ENCODE measurements at places on chromosomes 6 and 20. TPM values are rescaled to one million over a fixed set of nuclear protein-coding genes. Genes with fewer than 3 reads are reported as not detected.
A peak's percentile ranks its signal among the peaks of the same experiment; 100 is the strongest.

DNA sequence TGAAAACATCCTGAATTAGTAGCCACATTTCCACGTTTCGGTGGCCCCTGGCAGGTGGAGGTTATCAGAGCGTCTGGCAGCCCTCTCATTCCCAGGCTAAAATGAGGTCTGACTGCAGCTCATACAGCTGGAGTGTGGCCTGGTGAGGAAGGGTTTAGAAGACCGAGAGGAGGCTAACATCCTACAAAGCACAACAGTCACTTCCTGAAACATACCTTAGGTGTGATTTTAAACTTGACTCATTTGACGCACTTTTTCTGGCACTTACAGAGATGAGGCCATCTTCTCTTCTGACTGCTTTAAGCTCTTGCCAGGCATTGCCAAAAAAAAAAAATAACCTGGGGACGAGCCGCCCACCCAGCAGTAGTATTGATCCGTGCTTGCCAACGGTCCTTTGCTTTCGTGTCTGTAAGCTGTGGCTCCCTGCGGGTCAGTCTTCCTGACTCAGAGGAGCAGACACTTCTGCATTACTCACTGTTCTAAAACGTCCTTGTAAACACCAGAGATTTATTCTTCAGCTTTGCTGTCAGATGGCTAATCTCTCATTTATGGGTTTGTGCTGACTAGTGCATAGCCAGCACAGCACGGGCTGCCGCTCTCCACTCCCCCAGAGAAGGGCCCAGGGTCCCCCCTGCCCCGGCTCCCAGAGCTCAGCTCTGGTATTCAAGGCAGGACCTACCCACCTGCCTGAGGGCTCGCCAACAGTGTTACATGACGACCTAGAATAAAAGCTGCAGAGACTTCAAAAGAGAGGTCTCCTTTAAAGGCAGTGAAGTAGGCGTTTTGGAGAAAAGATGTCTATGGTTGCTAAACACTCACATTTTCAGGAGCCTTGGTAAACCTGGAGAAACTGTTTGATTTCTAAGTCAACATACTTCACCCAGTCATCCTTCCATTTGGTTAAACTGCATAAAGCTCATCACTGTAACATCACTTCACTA lies 78.5 kb upstream of the FRMD1 start:
- peak overlapping the region; percentile 71 for H3K27ac ChIP-seq
- no peaks in the 10 kb centered on the region for H3K27me3 ChIP-seq
- no peak overlapping the region for H3K4me3 ChIP-seq
- DNase-seq, result no peak
- H3K4me1 ChIP-seq, result peaks cover 34% of the 10 kb centered on the region
- no peaks in the 10 kb centered on the region for H3K36me3 ChIP-seq

DNA sequence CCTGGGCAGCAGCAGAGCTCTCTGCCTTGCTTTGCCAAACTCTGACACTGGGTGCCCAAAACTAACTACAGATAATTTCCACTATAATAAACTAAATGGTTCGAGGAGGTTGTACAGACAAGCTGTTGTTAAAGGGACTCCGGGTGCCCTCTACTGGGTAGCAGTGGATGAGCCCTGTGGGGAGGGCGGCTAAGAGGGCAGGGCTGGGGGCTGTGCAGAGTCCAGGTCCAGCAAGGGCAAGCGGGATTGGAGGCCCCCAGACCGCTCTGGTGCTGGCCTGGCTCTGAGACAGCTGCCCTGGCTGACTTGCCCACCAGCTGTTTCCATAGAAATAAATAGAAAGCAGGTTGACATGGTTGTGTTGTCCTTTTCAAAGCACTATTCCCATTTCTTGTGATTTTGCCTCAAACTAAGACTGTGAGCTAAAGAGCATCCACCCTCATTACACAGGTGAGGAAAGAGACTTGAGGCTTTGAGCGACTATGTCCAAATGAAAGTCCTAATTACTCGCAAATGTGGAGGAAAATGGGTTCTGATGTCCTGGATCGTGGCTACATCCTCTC lies 167.6 kb upstream of the CST7 start:
- H3K4me3 ChIP-seq, result no peak overlapping the region
- H3K27ac ChIP-seq, result no peak overlapping the region
- peaks cover 2% of the 10 kb centered on the region for H3K27me3 ChIP-seq
- H3K36me3 ChIP-seq, result no peaks in the 10 kb centered on the region

- H3K4me3 ChIP-seq, result no peak overlapping the region
- no peaks in the 10 kb centered on the region for H3K4me1 ChIP-seq
- H3K27me3 ChIP-seq, result no peaks in the 10 kb centered on the region
- DNase-seq, result no peak
- H3K27ac ChIP-seq, result no peak overlapping the region
These were observed 87.1 kb upstream of the SCGN start for GRCh38 chr6:25564943-25565342.

GRCh38 chr6:165119231-165120020 lies 190.0 kb downstream of the C6orf118 start:
- H3K4me1 ChIP-seq, result no peaks in the 10 kb centered on the region
- H3K4me3 ChIP-seq, result no peak overlapping the region
- DNase-seq, result no peak

Gene DEFB132
- total RNA-seq, result not detected

DNA sequence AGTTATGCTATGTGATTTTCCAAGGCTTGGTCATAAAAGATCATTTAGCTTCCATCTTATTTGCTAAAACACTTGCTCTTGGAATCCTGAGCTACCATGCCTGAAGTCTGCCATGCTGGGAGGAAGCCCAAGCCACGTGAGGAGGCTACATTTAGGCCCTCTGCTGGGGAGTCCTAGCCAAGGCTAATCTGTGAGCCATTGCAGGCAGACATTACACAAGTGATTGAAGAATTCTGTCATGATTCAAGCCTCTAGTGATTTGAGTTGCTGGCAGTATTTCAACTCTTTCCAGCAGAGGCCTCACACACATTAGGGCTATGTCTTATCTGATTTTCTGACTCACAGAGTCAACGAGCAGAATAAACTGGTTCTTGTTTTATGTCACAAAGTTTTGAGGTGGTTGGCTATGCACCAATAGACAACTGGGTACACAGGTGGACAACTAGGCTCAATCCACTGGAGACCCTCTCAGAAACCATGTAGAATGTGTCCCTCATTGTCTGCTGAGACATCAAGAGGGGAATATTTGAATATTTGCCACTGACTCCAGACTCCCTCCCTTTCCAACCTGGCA lies 227.2 kb upstream of the SULF2 start:
- H3K4me3 ChIP-seq, result no peak overlapping the region
- no peaks in the 10 kb centered on the region for H3K27me3 ChIP-seq
- DNase-seq, result no peak
- H3K27ac ChIP-seq, result no peak overlapping the region

- no peaks in the 10 kb centered on the region for H3K27me3 ChIP-seq
- DNase-seq, result no peak
- no peaks in the 10 kb centered on the region for H3K36me3 ChIP-seq
These were observed 339.0 kb upstream of the SULF2 start for GRCh38 chr20:48124181-48124782.

Gene FAM8A1
- 46.7 TPM for total RNA-seq

DNA sequence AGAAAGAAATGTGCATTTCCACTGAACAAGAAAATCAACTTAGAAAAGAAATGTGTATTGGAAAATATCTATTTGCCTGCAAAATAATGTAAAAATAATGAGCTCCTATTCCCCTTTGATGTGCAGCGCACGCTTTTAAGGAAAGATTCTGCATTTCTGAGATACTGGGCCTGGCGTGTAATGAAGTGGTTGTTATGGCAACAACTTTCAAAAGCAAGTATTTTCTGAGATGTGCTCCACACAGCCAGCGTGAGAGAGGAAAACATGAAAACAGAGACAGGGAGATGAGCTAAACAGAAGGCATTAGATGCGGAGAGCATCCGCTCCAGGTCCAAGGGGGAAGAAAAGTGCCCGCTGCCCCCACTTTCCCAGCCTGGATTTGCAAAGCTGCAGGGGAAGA lies 39.1 kb upstream of the GTSF1L start:
- DNase-seq, result no peak
- no peaks in the 10 kb centered on the region for H3K4me1 ChIP-seq
- no peaks in the 10 kb centered on the region for H3K36me3 ChIP-seq
- H3K27ac ChIP-seq, result no peak overlapping the region
- peaks cover 8% of the 10 kb centered on the region for H3K27me3 ChIP-seq

Gene SMLR1
- total RNA-seq, result not detected

DNA sequence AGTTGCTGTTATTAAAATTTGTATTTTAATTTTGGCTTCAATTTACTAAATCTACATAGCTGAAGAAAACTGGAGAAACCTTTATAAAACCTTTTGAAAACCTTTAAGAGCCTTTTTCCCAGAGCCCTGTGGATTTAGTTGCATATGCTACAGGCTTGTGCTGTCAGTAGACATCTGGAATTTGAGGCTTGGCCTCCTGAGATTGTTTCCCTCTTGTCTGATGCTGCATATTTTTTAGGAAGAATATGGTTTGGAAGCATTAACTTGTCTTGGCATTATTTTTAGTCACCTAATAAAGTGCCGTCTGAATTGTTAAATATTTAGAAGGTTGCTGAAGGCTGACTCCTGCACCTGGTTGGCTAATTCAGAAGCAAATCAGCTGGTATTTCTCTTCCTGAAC lies 369.4 kb downstream of the UTRN start:
- peaks cover 11% of the 10 kb centered on the region for H3K4me1 ChIP-seq
- DNase-seq, result no peak
- no peaks in the 10 kb centered on the region for H3K36me3 ChIP-seq
- H3K27ac ChIP-seq, result no peak overlapping the region
- H3K27me3 ChIP-seq, result no peaks in the 10 kb centered on the region

Gene TGM3
- total RNA-seq, result not detected

DNA sequence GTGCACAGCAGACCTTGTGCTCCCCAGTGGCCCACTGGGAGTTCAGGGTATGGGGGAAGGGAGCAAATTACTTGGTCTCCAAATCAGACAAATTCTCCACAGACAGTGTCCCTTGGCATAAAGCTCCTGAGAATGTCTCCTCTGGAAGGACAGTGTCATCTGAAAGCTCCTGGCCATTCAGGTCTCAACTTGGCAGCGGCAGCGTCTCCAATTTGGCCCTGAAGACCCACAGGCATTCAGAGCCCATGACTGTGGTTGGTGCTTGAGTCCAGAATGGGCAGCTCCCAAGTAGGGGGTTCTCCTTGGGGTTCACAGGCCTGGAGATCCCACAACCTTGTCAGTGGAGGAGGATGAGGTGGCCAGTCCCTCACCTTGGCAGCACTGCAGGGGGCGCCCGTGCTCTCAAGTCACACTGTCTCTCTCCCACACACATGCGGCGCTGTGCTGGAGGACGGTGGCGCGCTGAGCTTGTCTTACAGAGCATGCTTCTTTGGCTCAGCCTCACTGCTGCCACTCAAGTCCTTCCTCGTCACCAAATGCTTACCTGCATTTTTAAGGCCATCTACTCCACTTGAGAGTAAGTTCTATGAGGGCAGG lies 20.7 kb downstream of the DYNLRB1 start:
- H3K27me3 ChIP-seq, result no peaks in the 10 kb centered on the region
- peak; percentile 66 for DNase-seq
- no peak overlapping the region for H3K27ac ChIP-seq
- H3K4me3 ChIP-seq, result no peak overlapping the region
- peaks cover 36% of the 10 kb centered on the region for H3K36me3 ChIP-seq

DNA sequence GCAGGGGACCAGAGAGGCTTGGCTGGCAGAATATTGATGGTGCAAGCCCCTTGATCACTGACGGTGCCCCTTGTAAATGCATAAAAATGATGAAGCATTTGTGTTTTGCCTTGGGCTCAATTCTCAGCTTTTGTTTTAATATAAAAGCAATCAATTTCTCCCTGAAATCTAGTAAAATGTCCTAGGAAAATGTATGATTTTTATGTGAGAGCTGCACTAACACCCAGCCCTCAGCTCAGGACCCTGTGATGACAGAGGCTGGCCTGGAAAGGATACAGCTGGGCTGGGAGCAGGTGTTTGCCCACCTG lies 84.7 kb upstream of the PHACTR3 start:
- DNase-seq, result no peak
- no peak overlapping the region for H3K4me3 ChIP-seq
- peaks cover 65% of the 10 kb centered on the region for H3K27me3 ChIP-seq
- H3K27ac ChIP-seq, result no peak overlapping the region
- H3K4me1 ChIP-seq, result no peaks in the 10 kb centered on the region

DNA sequence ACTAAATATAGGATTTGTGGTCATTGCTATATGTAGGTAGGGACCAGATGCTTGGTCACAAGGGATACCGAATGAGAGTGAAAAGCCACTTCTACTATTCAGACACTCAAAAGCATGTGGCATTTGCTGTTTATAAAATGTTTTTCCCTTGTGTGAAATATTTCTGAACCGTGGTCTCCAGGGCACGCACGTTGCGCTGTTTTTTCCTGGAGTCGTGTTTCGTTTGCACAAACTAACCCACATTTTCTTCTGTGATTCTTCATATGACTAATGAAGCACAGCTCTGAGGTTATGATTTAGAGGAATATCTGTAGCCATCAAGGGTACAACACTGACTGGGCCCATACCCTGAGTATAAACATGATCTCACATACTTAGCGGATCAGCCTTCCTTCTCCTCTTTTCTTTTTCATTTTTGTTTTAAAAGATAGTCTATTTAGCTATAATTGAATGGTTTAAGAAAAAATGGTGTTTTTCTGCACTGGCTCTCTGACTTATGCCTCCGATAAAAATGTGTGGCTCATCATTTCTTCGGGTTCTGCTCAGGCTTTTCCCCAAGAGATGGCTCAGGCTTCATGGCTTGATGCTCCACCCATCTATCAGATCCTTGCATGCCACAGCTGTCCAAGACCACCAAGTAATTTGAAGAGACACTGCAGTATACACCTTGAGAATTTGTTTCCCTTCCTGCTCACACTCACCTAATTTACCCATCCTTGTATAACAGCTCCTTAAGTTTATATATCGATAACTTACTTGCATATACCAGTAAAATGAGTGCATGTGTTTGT lies 59.9 kb upstream of the HBS1L start:
- H3K4me1 ChIP-seq, result no peaks in the 10 kb centered on the region
- no peak overlapping the region for H3K27ac ChIP-seq
- DNase-seq, result no peak

DNA sequence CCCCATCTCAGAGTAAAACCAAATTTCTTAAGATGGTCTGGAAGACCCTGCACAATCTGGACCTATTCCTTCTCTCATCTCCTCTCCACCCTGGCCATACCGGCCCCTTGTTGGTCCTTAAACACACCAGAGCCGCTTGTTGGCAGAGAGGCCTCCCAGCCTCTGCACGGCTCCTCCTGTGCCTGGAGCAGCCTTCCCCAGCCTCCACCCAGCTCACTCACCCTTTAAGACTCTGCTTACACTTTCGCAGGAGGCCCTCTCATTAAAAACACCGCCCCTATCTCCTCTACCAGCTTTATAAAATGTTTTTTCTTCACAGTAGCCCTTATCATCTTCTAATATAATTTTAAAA lies 49.8 kb downstream of the BANF2 start:
- H3K4me1 ChIP-seq, result no peaks in the 10 kb centered on the region
- no peak overlapping the region for H3K4me3 ChIP-seq
- no peaks in the 10 kb centered on the region for H3K27me3 ChIP-seq
- H3K36me3 ChIP-seq, result no peaks in the 10 kb centered on the region

GRCh38 chr20:10781526-10781925 lies 107.7 kb upstream of the JAG1 start:
- H3K27me3 ChIP-seq, result no peaks in the 10 kb centered on the region
- H3K4me1 ChIP-seq, result peaks cover 4% of the 10 kb centered on the region
- DNase-seq, result no peak
- no peak overlapping the region for H3K4me3 ChIP-seq
- no peaks in the 10 kb centered on the region for H3K36me3 ChIP-seq

- no peaks in the 10 kb centered on the region for H3K27me3 ChIP-seq
- no peak overlapping the region for H3K27ac ChIP-seq
- peaks cover 14% of the 10 kb centered on the region for H3K4me1 ChIP-seq
- no peaks in the 10 kb centered on the region for H3K36me3 ChIP-seq
These were observed 336.0 kb upstream of the PRDM1 start for GRCh38 chr6:105750089-105750488.

Data from transverse colon (tissue), 4 donors.